Fibroblast of the conjunctiva (primary cell): ENCODE measurements at places on chromosomes 2 and 18.

- DNase-seq: no peak
Observed at GRCh38 chr2:27263287-27264252, 723 bp upstream of the SLC30A3 start.

- DNase-seq: no peak
Observed at GRCh38 chr2:232522623-232523401, 2.6 kb downstream of the PRSS56 start.

- no peak for DNase-seq
Observed at GRCh38 chr2:175372704-175373701, 191.5 kb upstream of the ATP5MC3 start.

- DNase-seq: no peak
Observed at GRCh38 chr2:66437109-66437690, 2.3 kb downstream of the MEIS1 start.
